ENCODE measurements at places on chromosomes 16 and 17. TPM values are rescaled to one million over a fixed set of nuclear protein-coding genes. Genes with fewer than 3 reads are reported as not detected.

The PYY gene
- polyA plus RNA-seq = 10.5 TPM

DNA sequence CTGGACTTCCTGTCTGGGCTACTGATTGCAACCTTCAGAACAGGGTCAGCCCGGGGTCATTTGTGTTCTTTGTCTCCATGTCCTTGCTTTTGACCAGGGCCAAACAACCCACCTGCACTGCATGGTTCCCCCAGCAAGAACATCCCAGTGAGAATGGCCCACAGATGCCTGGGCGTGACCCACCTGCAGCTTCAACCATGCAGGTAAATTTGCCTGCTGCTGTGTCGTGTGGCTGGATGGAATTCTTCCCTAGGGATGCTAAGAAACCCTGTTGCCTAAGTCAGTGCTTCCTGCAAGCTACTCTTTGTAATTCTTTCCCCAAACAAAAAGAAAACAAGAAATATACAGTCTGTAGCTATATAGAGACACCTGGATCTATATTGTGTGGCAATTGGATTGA, 12.5 kb downstream of the CDH13 start:
- no peak for DNase-seq

The OR1G1 gene
- not detected for polyA plus RNA-seq

- DNase-seq = no peak
Observed at GRCh38 chr16:72013888-72014581, 5.5 kb downstream of the DHODH start.

DNA sequence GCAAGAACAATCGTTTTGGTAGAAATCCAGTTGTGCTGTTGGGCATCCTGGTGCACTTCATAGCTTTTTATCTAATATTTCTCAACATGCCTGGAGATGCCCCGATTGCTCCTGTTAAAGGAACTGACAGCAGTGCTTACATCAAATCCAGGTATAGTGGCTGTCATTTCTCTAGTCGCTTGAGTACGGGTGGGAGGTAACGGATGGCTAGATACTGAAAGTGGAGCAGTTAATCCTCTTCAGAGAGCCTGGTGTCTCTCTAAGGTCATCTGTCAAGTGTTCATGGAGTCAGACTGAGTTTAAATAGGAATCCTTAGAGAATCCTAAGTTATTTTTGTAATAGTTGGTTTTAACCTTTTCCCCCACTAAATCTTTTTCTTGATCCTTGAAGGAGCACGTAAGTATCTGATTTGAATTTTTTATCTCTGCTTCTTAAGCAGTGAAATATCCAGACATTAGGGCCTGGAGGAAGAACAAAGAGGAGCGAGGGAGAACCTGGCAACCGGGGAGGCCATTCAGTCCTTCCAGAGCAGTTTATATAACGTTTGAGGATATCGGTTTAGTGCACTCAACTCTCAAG, 37.2 kb downstream of the MFSD11 start:
- no peak for DNase-seq

The KRTAP9-4 gene
- polyA plus RNA-seq = not detected

DNA sequence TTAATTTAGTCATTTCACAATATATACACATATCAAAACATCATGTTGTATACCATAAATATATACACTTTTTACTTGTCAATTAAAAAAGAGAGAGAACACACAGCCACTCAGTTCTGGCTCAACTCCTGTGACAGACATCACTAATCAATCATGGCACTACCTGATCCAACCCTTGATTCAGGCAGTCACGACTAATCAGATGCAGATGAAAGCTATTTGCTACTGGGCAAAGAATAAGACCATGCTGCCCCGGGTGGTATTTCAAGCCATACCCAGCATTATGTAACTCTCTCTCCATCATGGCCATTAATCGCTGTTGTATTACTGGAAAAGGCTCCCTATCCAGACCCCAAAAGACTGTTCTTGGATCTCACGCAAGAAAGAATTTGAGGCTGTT, 345.7 kb downstream of the HAPSTR1 start:
- DNase-seq = no peak

DNA sequence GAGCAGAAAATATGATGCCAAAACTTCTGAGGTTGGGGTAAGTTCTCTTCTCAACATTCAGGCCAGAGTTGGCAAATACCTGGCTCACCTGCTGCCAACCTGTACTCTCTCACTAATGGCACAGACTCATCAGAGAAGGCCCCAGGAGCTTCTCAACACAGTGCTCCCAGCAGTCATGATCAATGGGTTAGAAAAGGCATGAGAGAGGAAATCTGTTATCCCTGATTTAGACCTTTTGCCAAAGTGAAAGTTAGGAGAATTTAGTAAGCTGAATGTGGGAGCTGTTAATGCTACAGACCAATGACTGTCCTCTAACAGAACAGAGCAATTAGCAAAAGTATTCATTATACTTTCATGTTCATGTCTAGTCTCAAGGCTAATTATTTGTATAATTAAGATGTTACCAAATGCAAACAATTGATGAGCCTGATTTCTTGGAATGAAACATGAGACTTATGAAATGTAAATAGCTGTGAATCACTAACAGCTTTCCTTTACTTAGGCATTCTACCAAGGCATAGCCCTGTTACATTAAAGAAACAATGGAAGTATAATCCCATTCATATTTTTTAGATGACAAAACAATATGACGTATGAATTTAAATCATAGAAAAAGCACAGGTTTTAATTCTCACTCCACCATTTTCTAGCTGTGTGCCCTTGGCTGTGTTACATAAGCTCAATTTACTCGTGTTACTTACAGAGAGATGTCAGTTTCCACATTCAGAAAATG, 68.7 kb upstream of the MARCHF10 start:
- no peak for DNase-seq

DNA sequence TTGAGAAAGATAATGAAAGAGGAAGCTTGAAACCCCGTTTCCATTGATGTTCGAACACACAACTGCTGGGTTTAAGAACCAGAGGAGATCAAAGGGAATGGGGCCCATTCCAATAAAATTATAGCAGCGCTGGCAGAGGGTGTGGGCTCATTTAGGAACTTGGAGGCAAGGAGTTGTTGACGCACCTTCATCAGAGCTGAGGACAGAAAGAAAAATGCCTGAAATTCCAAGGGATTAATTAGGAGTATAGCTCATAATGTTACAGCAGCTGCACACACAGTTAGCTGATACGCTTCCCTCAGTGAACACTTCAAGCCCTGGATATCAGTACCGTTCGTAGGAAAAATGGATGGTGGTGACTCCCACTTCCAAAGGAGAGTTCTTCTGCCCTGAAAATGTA, 127.2 kb downstream of the AXIN2 start:
- DNase-seq = peak; percentile 13

DNA sequence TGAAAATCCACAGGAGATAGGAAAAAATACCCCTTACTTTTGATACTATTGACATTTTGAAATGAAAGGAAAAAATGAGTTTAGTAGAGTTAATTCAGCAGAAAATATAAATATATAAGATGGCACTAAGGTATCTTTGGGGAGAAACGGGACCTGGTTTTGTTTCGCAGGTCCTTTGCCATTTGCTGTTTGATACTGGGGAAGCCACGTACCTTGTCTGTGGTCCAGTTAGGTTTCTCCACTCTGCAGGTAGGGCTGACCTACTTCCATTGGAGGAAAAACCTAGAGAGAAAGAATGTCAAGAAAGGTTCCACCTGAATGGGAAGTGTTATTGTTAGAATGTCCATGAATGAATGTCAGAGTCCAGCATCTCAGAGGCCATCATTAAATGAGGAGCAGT, 48.1 kb downstream of the HLF start:
- no peak for DNase-seq

DNA sequence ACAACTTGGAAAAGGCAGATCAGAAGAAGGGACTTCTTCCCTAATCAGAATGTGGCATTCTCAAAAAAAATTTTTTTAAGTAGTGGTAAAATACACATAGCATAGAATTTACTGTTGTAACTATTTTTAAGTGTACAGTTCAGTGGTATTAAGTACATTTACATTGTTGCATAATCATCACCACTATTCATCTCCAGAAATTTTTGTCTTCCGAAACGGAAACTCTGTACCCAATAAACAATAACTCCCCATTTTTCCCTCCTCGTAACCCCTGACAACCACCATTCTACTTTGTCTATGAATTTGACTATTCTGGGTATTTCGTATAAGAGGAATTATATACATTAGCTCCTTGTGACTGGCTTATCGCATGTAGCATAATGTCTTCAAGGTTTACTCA, 18.9 kb downstream of the METTL9 start:
- no peak for DNase-seq

DNA sequence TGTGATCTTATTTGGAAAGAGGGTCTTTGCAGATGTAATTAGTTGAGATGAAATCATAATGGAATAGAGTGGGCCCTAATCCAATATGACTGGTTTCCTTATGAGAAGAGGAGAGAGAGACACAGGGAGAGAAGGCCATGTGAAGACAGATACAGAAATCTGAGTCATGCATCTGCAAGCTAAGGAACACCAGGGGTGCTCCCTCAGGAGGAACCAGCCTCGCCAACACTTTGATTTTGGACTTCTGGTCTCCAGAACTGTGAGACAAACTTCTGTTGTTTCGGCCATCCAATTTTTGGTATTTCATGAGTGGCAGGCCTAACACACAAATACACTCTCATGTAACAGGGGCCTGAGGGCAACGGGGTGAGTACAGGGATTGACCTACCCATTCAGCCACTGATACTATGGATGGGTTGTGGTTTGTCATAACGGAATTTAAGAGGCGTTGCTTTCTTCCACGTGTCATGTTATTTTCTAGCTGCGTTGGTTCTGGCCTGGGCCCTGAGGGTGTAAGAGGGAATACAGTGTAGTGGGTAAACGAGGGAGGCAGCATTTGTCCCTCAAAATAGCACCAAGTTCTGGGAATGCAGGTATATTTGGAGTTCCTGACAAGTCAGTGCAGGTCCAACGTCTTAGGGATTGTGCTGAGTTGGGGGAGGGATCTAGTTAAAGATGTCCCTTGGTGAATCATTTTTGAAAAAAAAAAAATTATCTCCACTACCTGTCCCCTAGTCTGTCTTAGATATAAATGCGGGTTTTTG, 17.7 kb downstream of the PLCG2 start:
- no peak for DNase-seq

DNA sequence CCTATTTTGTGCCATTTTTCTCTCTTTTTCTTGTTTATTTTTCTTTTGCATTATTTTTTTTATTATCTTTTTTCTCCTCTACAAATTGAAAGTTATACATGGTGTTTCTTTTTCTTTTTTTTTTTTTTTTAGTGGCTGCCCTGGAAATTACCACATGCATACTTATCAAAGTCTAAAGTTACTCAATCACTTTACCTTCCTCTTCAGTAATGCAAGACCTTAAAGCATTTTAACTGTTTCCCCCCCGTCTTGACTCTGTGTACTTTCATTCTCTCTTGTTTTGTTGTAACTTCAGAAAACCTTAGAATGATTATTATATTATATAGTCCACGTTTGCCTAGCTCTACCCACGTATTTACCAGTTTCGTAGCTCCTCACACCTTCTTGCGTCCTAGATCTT, 33.3 kb upstream of the SMPD3 start:
- DNase-seq = peak; percentile 64

- no peak for DNase-seq
Observed at GRCh38 chr16:23255000-23255399, 47.1 kb upstream of the SCNN1B start.

DNA sequence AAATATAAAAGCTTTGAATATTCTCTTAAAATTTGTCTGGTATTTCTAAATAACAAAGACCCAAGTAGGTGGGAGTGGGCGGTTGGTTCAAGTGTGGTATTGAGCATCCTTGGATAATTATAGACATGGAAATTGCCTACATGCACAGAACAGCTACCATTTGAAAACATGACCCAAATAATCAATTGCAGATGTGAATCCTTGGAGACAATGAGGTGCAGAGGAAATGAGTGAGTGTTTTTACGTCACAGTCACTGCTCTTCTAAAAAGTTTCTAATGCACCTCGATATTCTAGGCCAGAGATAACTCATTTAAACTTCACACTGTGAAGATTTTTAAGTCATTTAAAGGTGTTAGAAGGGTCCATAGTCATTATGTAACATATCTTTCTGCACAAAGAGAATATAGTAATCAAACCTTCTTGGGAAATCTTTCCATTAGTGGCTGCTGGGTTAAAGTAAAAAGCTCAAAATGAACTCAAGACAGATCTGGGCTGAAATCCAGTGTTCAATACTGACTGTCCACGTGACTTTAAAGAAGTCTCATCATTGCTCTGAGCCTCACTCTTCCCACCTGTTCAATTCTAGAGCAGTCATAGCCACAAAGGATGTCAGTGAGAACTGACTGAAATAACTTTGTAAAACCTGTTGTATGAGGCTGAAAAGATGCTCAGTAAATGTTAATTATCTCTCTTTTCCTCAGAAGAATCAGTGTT, 144.5 kb downstream of the CDH11 start:
- DNase-seq = no peak

The CTF1 gene
- not detected for polyA plus RNA-seq

GRCh38 chr16:57532266-57532625, 4.1 kb downstream of the CCDC102A start:
- no peak for DNase-seq

DNA sequence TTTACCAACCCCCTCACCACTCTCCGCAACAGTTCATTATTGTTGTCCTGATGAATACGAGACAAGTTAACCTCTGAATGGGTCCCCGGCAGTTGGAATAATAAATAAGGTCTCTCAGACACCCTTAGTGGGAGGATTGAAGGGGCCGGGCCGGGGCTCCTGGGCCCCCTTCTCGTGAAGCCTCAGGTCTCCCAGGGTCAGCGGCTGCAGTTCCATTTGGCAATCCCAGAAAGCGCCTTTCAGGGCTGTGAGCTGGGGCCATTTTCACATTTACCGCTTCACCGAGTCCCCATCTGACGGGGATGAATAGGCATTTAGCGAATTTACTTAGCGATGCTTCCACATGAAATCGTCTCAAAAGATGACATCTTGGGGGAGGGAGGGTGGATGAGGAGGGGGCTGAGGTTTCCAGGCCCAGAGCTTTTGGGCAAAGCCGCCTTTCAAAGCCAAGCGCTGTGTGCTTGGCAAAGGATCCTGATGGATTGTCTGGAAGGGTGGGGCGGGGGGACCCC, 309.8 kb downstream of the XYLT1 start:
- no peak for DNase-seq

The ZNF385C gene
- not detected for polyA plus RNA-seq

The CACNG5 gene
- polyA plus RNA-seq = 0.06 TPM

DNA sequence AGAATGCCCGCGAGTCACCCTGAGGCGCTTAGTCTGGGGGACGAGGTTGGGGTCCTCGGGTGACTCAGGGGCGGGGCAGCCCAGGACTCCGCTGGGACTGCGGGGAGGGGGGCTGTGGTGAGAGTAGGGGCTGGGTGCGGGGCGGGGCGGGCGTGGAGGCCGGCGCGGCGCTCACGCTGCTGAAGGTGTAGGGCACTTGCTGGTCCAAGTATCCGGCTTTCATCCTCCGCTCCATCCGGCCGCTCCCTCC, 832 bp downstream of the ETV4 start:
- DNase-seq = no peak

- DNase-seq = no peak
Observed at GRCh38 chr17:69928611-69929010, 146.4 kb upstream of the KCNJ16 start.

The KRTAP9-2 gene
- not detected for polyA plus RNA-seq

- no peak for DNase-seq
Observed at GRCh38 chr17:28268610-28269313, 50.2 kb upstream of the TMEM97 start.

- peak; percentile 37 for DNase-seq
Observed at GRCh38 chr16:27189335-27189972, 13.9 kb upstream of the KDM8 start.

- no peak for DNase-seq
Observed at GRCh38 chr16:80807906-80808305, 3.5 kb upstream of the CDYL2 start.

The CES3 gene
- 14.6 TPM for polyA plus RNA-seq

- no peak for DNase-seq
Observed at GRCh38 chr17:42414704-42415409, 8.2 kb downstream of the CAVIN1 start.

The KRTAP4-9 gene
- polyA plus RNA-seq = not detected

The MT4 gene
- not detected for polyA plus RNA-seq

GRCh38 chr16:74111456-74111982, 185.1 kb upstream of the PSMD7 start:
- no peak for DNase-seq

All from small intestine (tissue), 16 donors.